Fibroblast of skin of back (primary cell): ENCODE measurements at places on chromosomes 12 and 14.

DNA sequence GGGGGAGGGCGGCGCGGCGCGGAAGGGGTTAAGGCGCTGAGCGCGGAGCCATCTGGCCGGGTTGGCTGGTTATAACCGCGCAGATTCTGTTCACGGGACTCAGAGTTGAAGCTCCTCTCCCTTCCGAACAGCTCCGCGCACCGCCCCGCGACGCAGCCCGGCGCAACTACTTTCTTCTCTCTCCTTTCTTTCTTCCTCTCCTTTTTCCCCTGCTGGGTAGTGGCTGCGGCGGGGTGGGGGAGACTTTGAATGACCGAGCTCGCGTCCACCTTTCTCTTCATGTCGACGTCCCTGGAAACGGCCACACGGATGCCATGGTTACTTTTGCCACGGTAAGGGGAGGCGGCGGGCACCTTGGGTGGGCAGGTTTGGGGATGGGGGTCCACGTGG is at the start of gene NTF3:
TSS of gene NTF3 (plus strand) at position 98 of the 390 bp plus-strand sequence. CDS start at position 315, 217 bp downstream.
- DNase-seq = peak; percentile 73

- DNase-seq = no peak
Observed at GRCh38 chr14:94470311-94470710, 5.7 kb downstream of the SERPINA9 start.

DNA sequence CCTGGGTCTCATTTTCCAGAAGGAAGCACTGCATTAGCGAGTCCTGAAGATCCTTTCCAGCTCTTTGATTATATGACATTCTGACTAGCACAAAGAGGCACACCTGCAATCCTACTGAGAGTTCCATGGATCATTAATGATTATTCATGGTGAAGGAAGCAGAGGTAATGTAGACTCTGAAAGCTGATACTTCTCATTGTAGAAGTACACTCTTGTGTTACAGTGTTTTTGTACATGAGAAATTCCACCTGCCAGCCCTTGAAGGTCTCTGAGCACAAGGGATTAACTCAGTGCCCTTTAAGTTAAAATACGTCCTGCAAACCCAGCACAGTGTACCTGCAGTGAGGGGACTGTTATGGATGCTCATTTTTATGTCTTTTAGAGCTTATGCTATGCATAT is 558.8 kb upstream of the FBXO33 start:
- DNase-seq = no peak

DNA sequence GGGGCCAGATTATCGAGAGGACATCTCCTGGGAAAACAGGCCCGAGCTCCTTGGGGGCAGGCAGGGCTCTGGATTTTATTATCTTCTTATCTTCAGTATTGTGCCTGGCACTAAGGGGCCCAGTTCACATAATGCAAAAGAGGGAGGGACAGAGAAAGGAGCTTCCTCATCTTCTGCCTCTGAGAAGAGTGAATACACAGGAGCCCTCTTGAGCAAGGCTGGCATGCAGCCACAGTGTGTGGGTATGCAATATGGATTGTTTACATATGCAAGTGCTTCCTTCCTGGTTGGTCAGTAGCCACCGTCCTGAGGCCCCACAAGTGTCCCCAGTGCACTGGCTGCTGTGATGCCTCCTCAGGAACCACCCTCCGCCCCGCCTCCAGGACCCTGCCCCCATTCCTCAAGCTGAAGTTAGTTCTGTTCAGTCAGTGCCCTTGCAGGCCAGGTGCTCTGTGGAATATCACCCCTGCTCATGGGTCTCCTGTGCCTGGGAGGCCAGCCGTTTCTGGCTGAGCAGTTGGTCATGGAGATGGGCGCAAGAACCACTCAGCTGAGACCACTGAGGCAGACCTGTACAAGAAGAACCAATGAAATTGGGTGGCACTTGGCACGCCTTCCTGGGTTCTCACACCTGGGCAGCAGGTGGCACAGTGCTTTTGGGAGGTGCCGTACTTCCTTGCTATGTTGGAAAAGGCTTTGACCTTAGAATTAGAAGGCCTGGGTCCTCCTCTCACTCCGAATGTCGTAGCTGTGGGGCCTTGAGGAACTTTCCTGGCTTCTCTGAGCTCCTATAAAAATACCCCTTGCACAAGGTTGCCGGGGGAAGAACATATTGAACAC is 35.1 kb upstream of the ACTN1 start:
- DNase-seq = peak; percentile 78

GRCh38 chr12:40105515-40106201 is at the start of gene SLC2A13:
SLC2A13 (minus strand) TSS chr12:40106081; CDS start chr12:40105808, 273 bp downstream.
- peak; percentile 72 for DNase-seq

DNA sequence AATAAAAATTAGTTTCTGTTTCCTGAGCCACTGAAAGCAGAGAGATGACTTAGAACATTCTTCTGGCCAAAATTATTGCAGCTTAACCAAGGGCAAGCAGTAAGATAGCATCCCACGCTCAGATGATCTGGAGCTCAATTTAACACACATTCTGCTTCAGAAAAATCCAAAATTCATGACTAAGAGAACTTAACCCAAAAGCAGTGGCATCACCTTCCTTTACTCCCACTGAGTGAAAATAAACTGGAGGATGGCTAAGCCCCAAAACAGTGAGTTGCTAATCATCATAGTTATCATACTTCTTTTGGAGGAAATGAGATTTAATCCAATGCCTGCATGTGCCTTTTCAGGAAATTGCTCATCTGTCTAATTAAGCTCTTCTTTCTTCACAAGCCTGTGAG is 195.4 kb downstream of the DUSP6 start:
- peak; percentile 44 for DNase-seq

- no peak for DNase-seq
Observed at GRCh38 chr14:103003351-103003615, 54.1 kb downstream of the CDC42BPB start.

DNA sequence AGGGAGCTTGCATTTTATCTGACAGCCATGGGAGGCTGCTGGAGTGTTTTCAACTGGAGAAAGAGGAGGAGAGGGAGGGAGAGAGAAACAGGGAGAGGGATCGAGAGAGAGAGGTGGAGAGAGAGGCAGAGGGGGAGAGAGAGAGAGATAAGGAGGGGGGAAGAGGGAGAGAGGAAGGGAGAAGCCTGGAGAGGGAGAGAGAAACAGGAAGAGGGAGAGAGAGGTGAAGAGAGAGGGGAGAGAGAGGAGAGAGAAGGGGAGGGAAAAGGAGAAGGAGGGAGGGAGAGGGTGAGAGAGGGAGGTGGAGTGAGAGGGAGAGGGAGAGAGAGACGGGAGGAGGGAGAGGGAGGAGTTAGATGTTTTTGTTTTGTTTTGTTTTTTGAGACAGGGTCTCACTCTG is 45.6 kb downstream of the DNAH10 start:
- DNase-seq = peak; percentile 7

GRCh38 chr14:20857630-20858261 is 33.4 kb upstream of the RNASE3 start:
- DNase-seq = peak; percentile 38

- no peak for DNase-seq
Observed at GRCh38 chr12:122389677-122390076, 32.8 kb downstream of the CLIP1 start.

DNA sequence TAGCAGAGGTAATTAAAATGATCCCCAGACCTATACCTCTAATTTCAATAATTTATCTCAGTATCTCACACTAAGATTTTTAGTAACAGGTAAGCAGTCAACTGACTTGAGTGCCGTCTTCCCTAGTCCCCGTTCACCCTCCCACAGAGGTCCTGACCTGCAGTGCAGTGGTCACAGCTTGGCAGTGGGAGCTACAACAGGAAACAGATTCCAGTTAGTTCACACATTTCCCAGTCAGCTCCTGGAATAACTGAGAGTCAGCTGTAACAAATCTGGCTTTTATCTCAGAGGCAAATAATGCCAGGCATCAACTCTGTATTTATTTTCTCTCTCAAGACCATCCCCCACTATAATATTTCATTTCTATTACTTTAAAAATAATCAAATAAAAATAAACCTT is 308.2 kb downstream of the ATP23 start:
- no peak for DNase-seq

DNA sequence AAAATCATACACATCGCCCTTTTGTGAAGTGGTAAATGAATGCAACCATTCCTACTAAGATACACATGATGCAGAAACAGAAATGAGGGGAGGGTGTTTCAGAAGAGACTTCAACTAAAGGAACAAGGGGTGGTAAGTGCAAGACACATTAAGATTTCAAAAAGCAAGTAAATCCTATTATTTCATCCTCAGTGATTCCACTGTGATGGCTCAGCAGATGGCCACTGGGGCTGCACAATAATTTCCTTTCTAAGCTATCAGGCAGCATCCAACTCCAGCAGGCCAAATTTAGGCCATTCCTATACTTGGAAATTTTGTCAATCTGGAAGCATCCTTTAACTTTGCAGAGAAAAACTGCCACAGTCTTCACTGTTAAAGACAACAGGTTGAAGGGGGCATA is 272.4 kb downstream of the NELL2 start:
- DNase-seq = no peak

- peak; percentile 30 for DNase-seq
Observed at GRCh38 chr12:65643595-65644386, 180.5 kb upstream of the HMGA2 start.

DNA sequence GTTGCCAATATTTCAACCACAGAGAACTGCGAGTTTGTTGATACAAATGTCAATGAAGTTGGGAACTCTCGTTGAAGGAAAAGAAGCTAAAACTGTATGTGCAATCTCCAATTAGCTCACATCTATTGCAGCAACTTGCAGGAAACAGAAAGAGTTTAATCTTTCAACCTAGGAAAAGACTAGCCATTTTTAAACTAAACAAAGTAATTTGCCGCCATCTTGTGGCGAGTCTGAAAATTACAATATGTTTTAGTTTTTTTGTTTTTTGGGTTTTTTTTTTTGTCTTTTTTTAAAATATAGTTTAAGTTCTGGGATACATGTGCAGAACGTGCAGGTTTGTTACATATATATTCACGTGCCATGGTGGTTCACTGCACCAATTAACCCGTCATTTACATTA is 131.2 kb upstream of the FOXG1 start:
- DNase-seq = peak; percentile 40

DNA sequence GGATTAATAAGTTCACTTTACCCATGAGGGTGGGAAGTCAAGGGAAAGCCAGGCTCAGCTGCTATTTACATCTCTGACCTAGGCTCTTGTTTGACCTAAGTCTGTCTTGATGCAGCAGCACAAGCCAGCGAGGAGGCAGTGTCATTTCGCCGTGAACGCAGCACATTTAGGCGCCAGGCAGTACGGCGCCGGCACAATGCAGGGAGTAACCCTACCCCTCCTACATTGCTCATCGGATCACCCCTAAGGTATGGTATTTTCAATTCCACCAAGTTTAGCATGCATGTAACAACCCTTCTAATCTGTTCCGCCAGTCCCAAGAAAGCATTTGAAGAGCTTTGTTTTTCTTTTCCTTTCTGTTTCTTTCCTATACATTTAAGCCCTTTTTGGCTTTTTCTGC is 81.2 kb downstream of the PCNX1 start:
- no peak for DNase-seq

DNA sequence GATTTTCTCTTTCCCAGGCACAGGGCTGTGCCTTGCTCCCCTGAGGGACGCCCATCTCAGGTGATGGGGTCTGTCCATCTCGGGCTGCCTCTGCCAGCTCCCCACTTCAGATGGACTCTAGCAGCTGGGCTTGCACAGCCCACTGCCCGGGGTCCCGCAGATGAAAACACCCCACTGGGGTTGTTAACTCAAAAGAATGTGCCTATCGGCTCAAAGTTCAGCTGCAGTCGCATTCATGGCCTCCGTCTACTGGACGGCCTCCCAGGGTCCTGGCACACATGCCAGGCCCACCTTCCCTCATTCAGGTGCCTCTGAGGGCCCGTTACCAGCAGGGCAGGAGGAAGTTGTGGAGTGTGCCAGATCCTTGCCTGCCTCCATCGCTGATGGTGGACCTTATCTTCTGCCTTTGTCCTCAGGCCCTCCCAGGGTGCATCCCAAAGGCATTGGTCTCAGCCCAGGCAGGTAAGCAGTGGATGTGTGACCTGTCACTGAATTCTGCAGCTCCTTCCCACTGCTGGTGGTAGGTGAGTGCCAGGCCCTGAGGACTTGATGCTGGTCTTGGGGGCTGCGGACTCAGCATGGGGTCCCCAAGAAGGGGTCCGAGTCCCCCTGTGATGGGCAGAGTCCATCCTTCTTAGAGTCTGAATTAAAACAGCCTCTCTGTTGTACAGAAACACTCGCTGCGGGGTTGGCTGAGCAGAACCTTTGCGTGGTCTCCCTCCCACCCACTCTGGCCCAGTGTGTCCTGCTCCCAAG is 324.6 kb upstream of the DIO3 start:
- DNase-seq = no peak

GRCh38 chr12:48125985-48126384 is 6.8 kb downstream of the PFKM start:
- DNase-seq = no peak

DNA sequence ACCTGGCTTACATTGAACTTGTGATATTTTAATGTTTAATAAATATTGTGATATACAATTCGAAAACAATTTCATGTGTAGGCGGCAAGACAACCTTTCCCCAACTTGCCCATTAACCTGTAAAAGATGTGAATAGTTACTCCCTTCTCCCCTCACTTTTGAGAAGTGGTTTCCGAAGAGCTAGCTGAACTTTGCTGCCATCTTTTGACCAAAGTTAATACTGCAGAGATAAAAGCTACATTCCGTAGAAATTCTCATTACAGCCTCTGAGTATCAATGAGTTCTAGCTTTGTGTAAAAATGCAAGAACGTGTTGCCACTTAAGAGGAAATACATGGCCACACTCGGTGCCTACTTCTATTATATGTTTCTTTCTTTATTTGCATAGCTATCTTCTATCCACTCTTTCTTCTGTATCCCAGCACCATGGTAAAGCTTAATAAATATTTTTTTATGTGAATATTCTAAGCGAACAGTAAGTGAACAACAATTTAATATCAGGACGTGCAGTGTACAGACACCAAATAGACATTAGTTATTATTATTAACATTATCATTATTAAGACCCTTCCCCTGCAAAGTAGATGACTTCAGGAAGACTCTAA is 105.1 kb upstream of the TMEM260 start:
- peak; percentile 48 for DNase-seq

GRCh38 chr14:104516906-104517305 is 62.7 kb upstream of the C14orf180 start:
- no peak for DNase-seq

DNA sequence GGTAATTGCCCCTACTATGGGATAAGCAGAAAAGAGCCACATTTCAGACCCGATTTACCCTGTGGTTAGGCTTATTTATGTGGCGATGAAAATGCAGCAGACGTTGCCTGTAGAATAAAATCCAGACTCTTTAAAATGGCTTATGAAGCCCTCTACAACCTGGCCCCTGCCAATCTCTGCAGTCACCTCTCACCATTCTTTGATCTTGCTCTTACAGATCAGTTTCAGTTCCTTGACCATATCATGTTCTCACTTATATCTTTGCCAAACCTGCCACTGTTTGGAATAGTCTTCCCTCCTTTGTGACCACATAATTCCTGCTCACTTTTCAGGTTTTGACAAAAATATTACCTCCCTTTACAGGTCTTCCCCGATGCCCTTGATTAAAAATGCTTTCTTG is 264.3 kb upstream of the GARIN6 start:
- no peak for DNase-seq
